Left renal cortex interstitium (tissue), 4 donors: ENCODE measurements at places on chromosomes 6 and 20. TPM values are rescaled to one million over a fixed set of nuclear protein-coding genes. Genes with fewer than 3 reads are reported as not detected.

Gene PBX2
- polyA plus RNA-seq, result 221 TPM

Gene CST5
- polyA plus RNA-seq, result 0.32 TPM

Gene SRXN1
- 15.1 TPM for polyA plus RNA-seq

Gene PRICKLE4
- 6.7 TPM for polyA plus RNA-seq

DNA sequence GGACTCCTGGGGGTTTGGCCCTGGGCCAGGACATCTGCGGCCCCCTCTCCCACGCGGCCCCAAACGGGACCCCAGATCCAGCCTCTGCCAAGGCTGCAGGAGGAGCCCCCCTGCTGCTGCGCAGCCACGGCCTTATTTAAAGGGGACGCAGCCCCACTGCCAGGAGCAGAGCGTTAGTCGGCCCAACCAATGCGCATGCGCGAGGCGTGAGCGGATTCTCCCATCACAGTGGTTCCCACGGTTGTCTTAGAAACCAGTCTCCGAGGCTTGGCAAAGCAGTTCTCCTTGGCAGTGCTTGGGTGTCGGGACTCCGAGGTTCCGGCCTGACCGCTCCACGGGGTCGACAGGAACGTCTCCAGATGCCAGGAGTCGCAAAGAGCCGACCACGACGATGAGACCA lies 288.3 kb upstream of the ZNF337 start:
- no peak for DNase-seq

GRCh38 chr6:160455541-160456213 lies 107.5 kb downstream of the SLC22A3 start:
- DNase-seq, result peak; percentile 44

GRCh38 chr6:57221191-57221935 lies 744 bp downstream of the RAB23 start:
- DNase-seq, result peak; percentile 58

DNA sequence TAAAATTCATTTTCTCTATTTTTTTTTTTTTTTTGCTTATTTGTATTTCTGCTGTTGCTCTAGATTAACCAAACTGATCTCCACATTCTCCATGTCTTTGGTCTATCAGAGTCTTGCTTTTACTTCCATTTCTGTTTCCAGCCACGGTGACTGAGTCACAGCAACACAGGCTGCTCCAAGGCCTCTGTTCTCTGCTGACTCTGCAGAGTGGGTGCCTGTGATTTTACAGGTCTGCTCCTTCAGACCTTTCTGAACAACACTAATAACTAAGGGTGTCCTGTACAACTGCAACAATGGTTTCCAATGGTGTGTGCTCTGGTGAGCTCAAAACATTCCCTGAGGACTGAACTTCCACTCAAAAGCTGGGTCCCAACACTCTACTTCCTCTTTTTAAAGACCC lies 102.3 kb upstream of the BMP2 start:
- DNase-seq, result no peak

- DNase-seq, result no peak
These were observed 400.2 kb downstream of the HAO1 start for GRCh38 chr20:7540018-7540417.

GRCh38 chr6:92109256-92109655 lies 1310.1 kb downstream of the EPHA7 start:
- DNase-seq, result no peak

- DNase-seq, result peak; percentile 9
These were observed 527 bp downstream of the TOMM34 start for GRCh38 chr20:44959638-44960102.

DNA sequence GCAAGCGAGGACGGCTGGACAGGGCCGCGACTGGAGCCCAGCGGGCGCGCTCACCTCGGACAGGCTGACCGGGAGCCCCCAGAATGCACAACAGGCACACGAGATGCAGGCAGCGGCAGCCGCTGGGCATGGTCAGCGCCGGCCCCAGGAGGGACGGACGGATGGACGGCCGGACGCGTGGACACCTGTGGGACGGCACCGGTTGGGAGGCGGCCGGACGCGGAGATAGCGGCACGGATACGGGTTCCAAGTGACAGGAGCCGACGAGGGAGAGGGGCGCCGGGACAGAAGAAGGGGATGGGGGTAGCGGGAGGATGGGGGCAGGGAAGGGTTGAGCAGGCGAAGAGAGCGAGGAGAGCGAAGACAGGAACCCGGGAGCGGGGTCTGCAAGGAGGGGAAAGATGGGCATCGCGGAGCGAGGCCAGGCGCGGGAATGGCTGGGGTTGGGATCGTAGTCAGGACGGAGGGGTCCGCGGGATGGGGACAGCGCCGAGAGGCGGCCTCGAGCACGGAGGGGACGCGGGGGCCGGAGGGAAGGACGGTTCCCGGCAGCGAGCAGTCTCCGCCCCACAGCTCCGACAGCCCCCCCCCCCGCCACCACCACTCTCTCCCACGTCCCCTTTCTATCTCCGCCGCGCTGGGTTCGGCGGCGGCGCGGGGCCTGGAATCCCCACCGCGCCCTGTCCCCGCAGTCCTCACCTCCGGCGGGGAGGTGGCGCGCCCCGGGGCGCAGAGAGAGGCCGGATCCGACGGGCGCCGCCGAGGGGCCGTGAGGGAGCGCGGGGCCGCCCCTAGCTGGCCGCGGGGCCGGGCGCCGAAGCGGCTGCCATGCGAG lies 435 bp downstream of the DLK2 start:
- DNase-seq, result peak; percentile 51

DNA sequence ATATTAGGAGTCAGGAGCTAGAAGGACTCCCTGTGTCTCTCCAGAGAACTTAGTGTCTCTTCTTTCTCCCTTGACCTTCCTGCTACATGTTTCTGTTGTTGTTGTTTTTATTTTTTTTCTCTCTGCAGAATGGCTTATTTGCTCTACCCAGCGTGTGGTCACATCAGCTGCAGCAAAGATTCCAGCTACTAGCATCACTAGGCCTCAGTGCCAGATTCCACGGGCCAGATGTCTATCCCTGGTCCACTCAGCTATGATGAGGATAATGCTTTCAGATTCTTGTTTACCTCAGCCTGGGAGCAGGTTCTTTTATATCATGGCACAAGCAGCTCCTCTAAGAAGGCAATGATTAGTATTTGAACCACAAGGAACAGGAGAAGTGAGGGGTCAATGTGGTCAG lies 110.0 kb downstream of the PLCB1 start:
- no peak for DNase-seq

GRCh38 chr20:60371384-60371783 lies 413.2 kb downstream of the CDH26 start:
- DNase-seq, result no peak

GRCh38 chr6:33373960-33374910 lies 17.4 kb upstream of the KIFC1 start:
- no peak for DNase-seq
